DMS79 treated with DMSO at 0.1 percent for 48 hours (cell line): ENCODE measurements at places on chromosomes 2 and 18.
A peak's percentile ranks its signal among the peaks of the same experiment; 100 is the strongest.

DNA sequence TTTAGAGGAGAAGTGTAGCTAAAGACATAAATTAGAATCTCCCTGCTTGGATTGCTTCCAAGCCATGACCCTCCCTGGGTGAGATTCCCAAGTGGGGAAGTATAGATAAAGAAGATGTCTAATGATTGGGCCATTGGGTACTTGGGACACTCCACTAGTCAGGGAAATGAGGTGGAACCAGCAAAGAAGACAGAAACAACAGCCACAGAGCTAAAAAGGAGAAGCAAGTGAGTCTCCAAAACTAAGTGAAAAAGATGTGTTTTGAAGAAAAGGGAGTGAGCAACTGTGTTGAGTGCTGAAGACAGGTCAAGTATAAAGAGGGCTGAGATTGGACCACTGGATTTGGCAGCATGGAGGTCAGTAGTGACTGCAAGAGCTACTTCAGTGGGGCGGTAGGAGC lies 276.7 kb upstream of the STON1 start:
- peak; percentile 45 for DNase-seq

- no peak for DNase-seq
These were observed 522.1 kb downstream of the NRXN1 start for GRCh38 chr2:50509852-50510251.

GRCh38 chr2:211281430-211282073 lies 725.2 kb downstream of the CPS1 start:
- DNase-seq: no peak

- no peak for DNase-seq
These were observed 24.5 kb upstream of the CD28 start for GRCh38 chr2:203681978-203682377.
